ENCODE measurements at places on chromosomes 2 and 18. TPM values are rescaled to one million over a fixed set of nuclear protein-coding genes. Genes with fewer than 3 reads are reported as not detected.
A peak's percentile ranks its signal among the peaks of the same experiment; 100 is the strongest.

GRCh38 chr2:227395556-227395955, 7.8 kb upstream of the SCYGR1 start:
- no peak for DNase-seq
- no peaks in the 10 kb centered on the region for H3K36me3 ChIP-seq
- no peak overlapping the region for H3K27ac ChIP-seq
- H3K27me3 ChIP-seq = no peaks in the 10 kb centered on the region
- H3K4me1 ChIP-seq = peaks cover 7% of the 10 kb centered on the region

DNA sequence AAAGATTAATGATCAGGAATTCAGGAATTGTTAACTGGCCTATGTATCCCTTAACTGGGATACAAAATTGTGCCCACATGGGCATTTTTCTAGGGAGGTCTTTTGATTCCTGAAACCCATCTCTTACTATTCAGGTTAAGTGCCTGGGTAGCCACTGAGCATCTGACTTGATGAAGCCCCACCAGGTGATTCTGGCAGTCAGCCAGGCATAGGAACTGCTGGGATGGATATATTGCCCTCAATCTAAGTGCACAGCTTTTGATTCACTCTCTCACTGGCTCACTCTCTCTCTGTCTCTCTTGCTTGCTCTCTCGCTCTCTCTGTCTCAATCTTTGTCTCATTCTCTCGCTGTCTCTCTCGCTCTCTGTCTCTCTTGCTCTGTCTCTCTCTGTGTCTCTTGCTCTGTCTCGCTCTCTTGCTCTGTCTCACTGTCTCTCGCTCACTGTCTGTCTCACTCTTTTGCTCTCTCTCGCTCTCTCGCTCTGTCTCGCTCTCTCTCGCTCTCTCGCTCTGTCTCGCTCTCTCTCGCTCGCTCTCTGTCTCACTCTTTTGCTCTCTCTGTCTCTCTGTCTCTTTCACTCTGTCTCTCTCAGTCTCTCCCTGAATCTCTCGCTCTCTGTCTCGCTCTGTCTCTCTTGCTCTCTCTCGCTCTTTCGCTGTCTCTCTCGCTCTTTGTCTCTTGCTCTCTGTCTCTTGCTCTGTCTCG, 22.3 kb downstream of the INPP1 start:
- no peak overlapping the region for H3K27ac ChIP-seq
- H3K36me3 ChIP-seq = peaks cover 9% of the 10 kb centered on the region
- no peak for DNase-seq
- H3K27me3 ChIP-seq = no peaks in the 10 kb centered on the region

DNA sequence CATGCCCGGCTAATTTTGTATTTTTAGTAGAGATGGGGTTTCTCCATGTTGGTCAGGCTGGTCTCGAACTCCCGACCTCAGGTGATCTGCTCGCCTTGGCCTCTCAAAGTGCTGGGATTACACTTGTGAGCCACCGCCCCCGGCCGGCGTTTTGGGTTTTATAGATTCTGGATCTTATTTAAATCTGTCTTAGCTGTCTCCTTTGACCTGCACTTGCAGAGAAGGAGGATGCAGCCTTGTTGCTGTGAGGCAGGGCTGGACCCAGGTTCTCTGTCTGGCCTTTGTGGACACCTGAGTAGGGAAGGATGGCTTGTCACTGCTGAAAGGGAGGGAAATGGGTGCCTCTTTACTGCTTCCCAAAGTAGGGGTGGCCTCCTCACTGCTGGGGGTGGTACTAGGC, 83.0 kb upstream of the HS6ST1 start:
- no peak for DNase-seq
- H3K27me3 ChIP-seq = peaks cover 42% of the 10 kb centered on the region
- H3K27ac ChIP-seq = no peak overlapping the region
- H3K4me3 ChIP-seq = no peak overlapping the region

- H3K36me3 ChIP-seq = peaks cover 20% of the 10 kb centered on the region
- peak overlapping the region; percentile 91 for H3K4me3 ChIP-seq
- H3K4me1 ChIP-seq = peaks cover 40% of the 10 kb centered on the region
- H3K27ac ChIP-seq = peak overlapping the region; percentile 93
Observed at GRCh38 chr2:64141674-64142405, 2.4 kb downstream of the PELI1 start.

DNA sequence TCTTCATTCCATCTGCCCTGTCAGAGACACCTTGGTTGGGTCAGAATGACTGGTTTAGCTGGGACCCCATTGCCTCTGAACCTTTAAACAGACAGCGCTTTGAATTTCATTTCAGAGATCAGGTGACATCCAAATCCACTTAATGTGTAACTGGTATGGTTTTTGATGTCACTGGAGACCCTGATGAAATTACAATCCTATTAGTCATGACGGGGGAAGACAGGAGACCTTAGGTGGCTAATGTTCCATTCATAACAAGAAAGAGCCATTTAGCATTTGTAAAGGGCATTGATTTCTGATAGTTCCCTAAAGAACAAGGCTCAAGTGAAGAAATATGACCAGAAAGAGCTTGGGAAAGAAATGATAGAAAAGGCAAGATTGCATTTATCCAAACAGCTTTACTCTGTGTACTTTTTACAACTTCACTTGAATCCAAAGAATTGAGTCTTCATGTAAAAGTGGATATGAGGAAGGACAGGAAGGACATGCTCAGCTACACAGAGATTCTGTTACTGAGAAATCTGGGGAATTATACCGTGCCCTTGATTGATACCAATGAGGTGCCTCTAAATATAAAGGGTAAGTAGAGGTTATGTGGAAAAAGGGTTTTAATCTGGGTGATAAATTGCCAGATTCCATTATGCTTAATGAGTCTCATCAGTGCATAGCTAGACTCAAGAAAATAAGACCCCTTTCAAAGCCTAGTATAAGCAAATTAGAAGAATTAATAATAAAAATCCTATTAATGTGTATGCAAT, 198.2 kb downstream of the NCKAP5 start:
- H3K4me1 ChIP-seq = no peaks in the 10 kb centered on the region
- DNase-seq = no peak
- no peak overlapping the region for H3K4me3 ChIP-seq
- no peak overlapping the region for H3K27ac ChIP-seq

- DNase-seq = no peak
- H3K27ac ChIP-seq = no peak overlapping the region
- no peaks in the 10 kb centered on the region for H3K36me3 ChIP-seq
- peaks cover 23% of the 10 kb centered on the region for H3K27me3 ChIP-seq
- H3K4me3 ChIP-seq = no peak overlapping the region
Observed at GRCh38 chr2:85525029-85525428, 13.9 kb upstream of the MAT2A start.

Gene ITGA6
- total RNA-seq = 26.8 TPM

Gene CNDP1
- not detected for total RNA-seq

DNA sequence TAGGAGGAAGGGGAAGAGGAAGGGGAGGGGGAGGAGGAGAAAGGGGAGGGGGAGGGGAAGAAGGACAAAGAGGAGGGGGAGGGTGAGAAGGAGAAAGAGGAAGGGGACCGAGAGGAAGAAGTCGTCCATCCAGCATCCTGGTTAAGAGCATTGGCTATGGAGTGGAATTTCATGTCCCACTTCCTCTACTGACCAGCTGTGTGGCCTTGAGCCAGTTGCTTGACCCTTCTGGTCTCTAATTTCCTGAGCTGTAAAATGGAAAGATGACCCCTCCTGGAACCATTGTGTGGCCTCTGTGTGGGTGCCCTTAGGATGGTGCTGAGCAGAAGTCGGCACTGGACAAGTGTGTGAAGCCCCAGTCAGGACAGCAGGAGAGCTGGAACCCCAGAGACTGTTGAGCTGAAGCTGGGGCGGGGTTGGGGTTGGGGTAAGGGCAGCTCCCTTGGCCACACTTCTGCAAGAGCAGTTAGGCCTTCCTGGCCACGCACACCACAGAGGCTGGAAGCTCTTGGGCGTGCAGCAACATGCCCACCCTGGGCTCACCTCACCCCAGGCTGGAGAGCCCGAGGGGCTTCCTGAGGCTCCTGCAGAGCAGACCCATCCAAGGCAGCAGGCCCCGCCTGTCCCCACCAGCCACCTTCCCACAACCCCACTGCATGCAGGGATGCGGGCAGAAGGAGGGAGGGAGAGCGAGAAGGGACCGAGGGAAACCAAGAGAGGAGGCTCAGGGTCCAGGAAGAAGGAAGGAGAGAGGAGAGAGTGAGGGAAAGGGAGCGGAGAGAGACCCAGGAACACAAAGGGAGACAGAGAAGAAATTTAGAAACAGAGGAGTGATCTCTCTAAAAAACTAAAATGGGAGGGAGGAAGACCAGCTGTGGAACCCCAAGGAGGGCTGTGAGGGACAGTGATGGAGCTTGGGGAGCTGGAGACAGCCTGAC, 16.2 kb downstream of the ADRA2B start:
- no peaks in the 10 kb centered on the region for H3K36me3 ChIP-seq
- H3K27me3 ChIP-seq = peaks cover 3% of the 10 kb centered on the region
- H3K4me1 ChIP-seq = peaks cover 1% of the 10 kb centered on the region
- H3K27ac ChIP-seq = no peak overlapping the region

GRCh38 chr18:74652392-74652988, 54.8 kb downstream of the ZNF407 start:
- H3K36me3 ChIP-seq = no peaks in the 10 kb centered on the region
- peaks cover 1% of the 10 kb centered on the region for H3K4me1 ChIP-seq
- H3K27ac ChIP-seq = no peak overlapping the region
- H3K27me3 ChIP-seq = no peaks in the 10 kb centered on the region
- no peak overlapping the region for H3K4me3 ChIP-seq
- no peak for DNase-seq

Gene LTBP1
- 0.23 TPM for total RNA-seq

GRCh38 chr18:74836296-74837139, 238.8 kb downstream of the ZNF407 start:
- H3K27ac ChIP-seq = no peak overlapping the region
- no peaks in the 10 kb centered on the region for H3K27me3 ChIP-seq
- DNase-seq = no peak
- peaks cover 10% of the 10 kb centered on the region for H3K36me3 ChIP-seq

- no peaks in the 10 kb centered on the region for H3K4me1 ChIP-seq
- no peak for DNase-seq
- no peak overlapping the region for H3K27ac ChIP-seq
- no peaks in the 10 kb centered on the region for H3K36me3 ChIP-seq
- H3K4me3 ChIP-seq = no peak overlapping the region
- peaks cover 3% of the 10 kb centered on the region for H3K27me3 ChIP-seq
Observed at GRCh38 chr2:22944143-22944542, 440.8 kb upstream of the KLHL29 start.

Gene KCNE4
- total RNA-seq = not detected

DNA sequence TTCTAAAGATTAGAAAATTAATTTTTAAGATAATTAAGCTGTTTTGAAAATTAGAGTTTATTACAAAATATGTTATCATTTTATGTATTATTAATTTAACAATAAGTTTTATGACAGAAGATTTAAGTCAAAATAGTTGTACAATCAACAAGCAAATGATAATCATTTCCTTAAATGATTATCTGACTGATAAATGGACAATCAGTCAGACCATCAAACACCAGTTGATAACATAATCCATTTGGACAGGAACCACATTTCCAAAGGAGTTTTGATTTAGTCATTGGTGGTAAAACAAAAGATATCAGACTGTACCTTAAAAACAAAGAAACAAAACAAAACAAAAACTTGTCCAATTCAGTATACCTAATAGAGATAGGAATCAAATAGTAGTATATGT, 1.9 kb downstream of the TFPI start:
- no peaks in the 10 kb centered on the region for H3K36me3 ChIP-seq
- no peak for DNase-seq
- no peak overlapping the region for H3K4me3 ChIP-seq
- H3K4me1 ChIP-seq = peaks cover 6% of the 10 kb centered on the region
- no peak overlapping the region for H3K27ac ChIP-seq

Gene NT5C1B
- total RNA-seq = not detected

Gene CCDC85A
- not detected for total RNA-seq

Gene GRB14
- total RNA-seq = not detected

DNA sequence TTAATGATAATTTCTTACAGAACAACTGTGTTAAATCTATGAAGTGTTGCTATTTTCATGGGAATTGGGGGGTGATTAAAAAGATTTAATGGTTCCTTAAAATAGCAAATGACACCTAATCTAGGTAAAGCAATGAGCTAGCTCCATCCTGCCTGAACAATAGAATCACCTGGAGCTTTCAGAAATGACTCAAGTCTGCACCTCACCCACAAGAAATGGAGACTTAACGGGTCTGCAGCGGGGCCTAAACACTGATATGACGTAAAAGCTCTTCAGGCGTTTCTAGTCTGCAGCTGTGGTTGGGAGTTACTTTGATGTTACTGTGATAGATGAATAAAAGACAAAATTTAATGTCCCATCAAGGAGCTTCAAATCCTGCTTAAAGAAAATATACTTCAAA, 328.2 kb downstream of the RND3 start:
- no peak overlapping the region for H3K4me3 ChIP-seq
- H3K27me3 ChIP-seq = no peaks in the 10 kb centered on the region
- no peak for DNase-seq
- no peaks in the 10 kb centered on the region for H3K36me3 ChIP-seq
- H3K4me1 ChIP-seq = no peaks in the 10 kb centered on the region
- H3K27ac ChIP-seq = no peak overlapping the region

- no peak overlapping the region for H3K27ac ChIP-seq
- H3K27me3 ChIP-seq = peaks cover 24% of the 10 kb centered on the region
- no peak for DNase-seq
- H3K4me3 ChIP-seq = no peak overlapping the region
- H3K4me1 ChIP-seq = peaks cover 21% of the 10 kb centered on the region
- H3K36me3 ChIP-seq = peaks cover 6% of the 10 kb centered on the region
Observed at GRCh38 chr2:12060886-12061285, 314.5 kb downstream of the LPIN1 start.

DNA sequence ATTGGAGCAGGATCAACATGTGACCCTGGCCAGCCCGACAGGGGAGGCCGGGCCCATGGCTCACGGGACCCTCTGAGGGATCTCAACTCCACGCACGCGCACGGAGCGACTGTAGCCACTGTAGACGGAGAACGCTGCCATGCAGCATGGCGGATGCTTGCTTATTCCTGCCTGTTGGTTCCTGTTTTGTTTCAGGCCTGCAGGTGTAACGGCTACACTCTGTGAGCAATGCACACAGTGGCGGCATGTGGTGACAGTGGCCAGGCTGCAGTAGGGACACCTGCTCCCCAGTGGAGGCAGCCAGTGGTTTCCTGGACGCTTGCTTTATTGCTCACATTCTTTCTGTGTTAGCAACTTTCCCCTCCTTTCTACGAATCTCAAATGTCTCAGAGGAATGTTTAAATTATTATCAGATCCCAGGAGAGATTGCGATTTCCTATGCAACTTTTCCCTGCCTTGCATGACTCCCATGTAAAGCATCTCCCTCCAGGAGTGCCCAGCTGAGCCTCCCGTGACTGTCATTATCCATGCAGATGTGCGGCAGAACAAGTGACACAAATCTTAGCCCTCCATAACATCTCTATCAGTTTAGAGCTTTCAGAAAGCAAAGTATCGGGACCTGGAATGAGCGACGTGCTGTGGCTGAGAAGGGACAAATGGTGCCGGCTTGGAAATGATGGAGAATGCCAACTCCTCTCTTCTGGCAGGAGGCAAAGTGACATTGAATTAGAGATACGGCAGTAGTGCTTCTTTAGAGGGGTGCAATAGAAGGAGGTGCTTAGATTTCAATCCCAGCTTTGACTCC, 209.7 kb downstream of the ASB1 start:
- no peak overlapping the region for H3K27ac ChIP-seq
- no peak for DNase-seq
- H3K4me3 ChIP-seq = no peak overlapping the region
- H3K36me3 ChIP-seq = no peaks in the 10 kb centered on the region

- H3K4me1 ChIP-seq = no peaks in the 10 kb centered on the region
- no peaks in the 10 kb centered on the region for H3K36me3 ChIP-seq
- no peak overlapping the region for H3K27ac ChIP-seq
- peaks cover 6% of the 10 kb centered on the region for H3K27me3 ChIP-seq
Observed at GRCh38 chr2:16185801-16186272, 245.5 kb downstream of the MYCN start.

Gene EDAR
- total RNA-seq = 0.23 TPM

Gene ASB18
- not detected for total RNA-seq

Data from activated naive CD8-positive, alpha-beta T cell treated with anti-CD3 and anti-CD28 coated beads, Interleukin-2, amount 10 ng/mL, durations not matched to agents 7 days and 5 days (primary cell).